ENCODE measurements at places on chromosomes 3 and 15.

- no peak for DNase-seq
Observed at GRCh38 chr3:72536206-72536877, 311.9 kb downstream of the SHQ1 start.

- no peak for DNase-seq
Observed at GRCh38 chr3:140007081-140007480, 72.1 kb downstream of the CLSTN2 start.

GRCh38 chr15:33116198-33116597, 78.3 kb downstream of the FMN1 start:
- no peak for DNase-seq

DNA sequence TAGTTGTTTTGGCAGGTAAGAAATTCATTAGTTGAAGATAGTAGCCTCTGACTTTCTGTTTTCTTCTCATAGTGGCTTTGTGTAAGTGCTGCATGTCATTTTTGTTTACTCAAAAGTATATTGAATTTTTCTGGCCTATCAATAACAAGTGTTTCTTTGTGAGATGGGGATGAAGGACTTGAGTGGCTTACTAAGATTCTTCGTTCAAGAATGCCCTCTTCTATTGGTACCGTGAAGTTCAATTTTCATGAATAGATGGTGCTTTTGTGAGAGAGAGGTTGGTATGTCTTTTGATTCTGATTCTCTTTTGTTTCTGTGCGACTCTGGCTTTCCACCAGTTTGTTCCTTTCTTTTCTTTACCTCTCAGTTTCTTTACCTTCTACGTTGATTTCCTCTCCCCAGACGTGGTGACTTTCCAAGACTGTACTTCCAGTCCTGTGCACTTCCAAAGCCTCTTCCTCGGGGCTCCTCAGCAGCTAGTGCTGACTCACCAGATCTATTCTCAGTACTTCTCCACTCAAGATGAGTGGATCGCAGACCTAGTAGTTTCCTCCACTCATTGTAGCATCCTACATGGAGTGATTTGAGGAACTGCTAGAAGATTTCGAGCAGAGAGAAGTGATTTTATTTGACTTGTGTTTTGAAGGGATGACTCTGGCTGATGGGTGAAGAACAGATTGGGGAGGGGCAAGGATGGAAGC, 82.0 kb upstream of the EPHB3 start:
- DNase-seq: no peak

DNA sequence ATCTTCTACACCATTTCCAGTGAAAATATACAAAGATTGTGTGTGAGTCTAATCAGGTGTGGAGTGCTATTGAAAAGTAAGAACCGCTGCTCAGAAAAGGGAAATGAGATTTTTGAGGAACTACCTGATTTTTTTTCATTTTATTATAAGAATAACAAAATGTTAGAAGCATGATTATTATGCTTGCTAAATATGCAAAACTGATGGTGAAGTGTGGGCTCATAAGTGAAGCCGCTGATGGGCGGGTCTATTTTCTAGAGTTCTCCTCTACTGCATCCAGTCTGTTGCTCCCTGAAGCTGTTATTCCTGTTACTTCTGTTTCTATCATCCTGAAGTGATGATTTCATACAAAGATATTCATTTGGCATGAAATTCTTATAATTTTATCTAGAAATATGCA, 612.0 kb downstream of the CADM2 start:
- DNase-seq: no peak

DNA sequence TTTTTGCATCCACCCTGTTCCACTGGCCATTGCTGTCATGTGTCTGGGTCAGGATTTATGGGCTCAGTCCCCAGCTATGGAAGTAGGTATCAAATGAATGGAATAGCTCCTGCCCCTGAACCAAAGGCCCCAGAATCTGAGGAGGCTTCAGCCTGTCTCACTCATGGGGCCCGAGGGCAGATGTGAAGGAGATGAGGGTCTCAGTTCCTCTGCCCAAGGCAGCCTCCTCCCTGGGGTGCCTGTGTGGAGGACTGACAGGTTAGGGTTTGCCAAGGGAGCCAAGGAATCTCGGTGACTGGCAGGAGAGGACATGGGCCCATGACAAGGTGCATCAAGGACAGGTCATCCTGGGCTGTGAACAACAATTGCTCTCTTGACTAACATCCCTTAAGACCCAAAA, 70.4 kb downstream of the CPN2 start:
- no peak for DNase-seq

DNA sequence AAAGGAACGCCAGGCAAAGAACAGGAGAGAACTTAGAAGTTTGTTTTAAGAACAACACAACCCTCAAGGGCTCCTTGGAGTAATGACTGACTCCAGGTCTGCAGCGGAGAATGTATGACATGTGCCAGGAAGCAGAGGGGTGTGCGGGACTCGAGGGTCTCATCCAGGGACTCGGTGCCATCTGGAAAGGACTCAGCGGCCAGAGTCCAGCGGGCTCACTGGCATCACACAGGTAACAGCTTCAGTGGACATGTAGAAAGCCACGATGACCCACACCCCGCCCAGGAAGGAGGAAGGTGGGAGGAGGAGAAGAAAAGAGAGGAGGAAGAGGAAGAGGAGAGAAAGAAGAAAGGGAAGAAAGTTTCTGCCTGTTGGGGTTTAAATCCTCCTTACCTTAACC, 21.4 kb downstream of the GP9 start:
- DNase-seq: no peak

GRCh38 chr3:11953778-11954177, 50.4 kb upstream of the SYN2 start:
- DNase-seq: no peak

Measured in HEK293T (cell line).